ENCODE measurements at places on chromosomes 7 and 10. TPM values are rescaled to one million over a fixed set of nuclear protein-coding genes. Genes with fewer than 3 reads are reported as not detected.

The NPSR1 gene
- total RNA-seq: not detected

The MDFIC gene
- total RNA-seq: 19.1 TPM

The GIMAP7 gene
- not detected for total RNA-seq

The CPA2 gene
- total RNA-seq: 0.17 TPM

The ACBD7 gene
- 5.8 TPM for total RNA-seq

The CCDC3 gene
- total RNA-seq: 2.0 TPM

The GATA3 gene
- 2.3 TPM for total RNA-seq

The CCDC172 gene
- total RNA-seq: not detected

The ENKUR gene
- total RNA-seq: not detected

The ANKRD16 gene
- 1.6 TPM for total RNA-seq

The ACADSB gene
- total RNA-seq: 2.3 TPM

DNA sequence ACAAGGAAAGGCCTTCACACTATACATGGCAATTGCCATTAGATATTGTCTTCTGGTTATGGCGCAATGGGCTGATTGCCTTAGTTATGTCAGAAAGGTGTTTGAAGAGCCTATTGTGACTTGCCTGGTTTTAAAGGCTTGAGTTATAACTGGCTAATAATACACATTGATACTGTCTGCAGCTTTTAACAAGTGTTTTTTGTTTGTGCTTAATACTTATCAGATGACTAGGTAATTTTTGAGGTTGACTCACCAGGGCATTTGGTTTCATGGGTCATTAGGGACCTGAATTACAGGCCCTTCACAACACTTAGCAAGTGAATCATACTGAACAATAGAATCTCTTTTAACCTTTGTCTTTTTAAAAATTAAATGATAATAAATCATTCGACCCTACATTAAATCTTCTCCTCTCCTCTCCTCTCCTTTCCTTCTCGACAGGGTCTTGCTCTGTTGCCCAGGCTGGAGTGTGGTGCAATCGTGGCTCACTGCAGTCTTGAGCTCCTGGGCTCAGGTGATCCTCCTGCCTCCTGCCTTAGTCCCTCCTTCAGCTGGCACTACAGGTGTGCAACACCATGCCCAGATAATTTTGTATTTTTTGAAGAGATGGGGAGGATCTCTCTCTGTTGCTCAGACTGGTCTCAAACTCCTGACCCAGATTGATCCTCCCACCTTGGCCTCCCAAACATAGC is 196.3 kb downstream of the JCAD start:
- DNase-seq: peak; percentile 88

DNA sequence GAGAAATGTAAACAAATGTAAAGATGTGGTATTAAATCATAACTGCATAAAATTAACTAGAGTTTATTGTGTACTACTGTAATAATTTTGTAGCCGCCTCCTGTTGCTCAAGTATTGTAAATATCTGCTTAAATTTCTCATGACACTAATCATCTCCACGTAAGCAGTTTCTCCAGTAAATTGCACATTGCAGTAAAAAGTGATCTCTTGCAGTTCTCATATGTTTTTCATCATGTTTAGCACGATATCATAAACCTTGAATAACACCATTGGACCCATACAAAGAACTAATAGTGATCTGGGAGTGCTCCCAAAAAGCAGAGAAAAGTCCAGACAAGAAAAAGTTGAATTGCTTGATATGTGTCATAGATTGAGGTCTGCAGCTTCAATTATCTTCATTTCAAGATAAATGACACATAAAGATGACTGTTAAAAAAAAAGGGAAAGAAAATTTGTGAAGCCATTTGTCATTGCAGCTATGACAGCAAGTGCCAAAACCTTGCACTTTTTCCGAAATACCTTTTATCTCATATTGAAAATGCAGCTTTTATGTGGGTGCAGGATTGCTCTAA is 15.3 kb downstream of the LIPA start:
- no peak for DNase-seq

DNA sequence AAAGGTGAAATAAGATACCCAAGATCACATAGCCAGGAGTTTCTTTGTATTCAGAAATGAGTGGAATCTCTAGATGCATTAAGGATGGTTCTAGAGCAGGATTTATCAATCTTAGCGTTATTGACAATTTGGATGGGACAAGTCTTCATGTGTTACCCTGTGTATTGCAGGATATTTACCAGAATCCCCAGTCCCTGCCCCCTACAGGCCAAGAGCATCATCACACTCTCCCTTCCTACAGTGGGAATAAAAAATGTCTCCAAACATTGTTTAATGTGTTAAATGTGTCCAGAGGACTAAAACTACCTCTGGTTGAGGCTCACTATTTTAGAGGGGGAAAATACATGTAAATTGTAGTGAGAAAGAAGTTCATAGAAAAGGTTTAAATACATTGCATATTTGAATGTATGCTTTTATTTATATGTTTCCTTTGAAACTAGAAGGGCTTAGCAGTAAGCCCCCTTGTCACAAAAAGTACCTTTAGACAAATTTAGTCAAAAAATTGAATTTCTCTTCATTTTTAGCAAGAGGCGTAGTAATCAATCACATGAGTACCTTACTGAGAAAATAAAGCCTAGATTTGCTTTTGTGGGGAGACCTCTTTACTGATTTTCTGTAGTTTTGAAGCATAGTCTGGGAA is 141.2 kb downstream of the MLLT10 start:
- DNase-seq: peak; percentile 13

GRCh38 chr10:80599424-80599847 is 61.7 kb downstream of the SH2D4B start:
- DNase-seq: peak; percentile 48

DNA sequence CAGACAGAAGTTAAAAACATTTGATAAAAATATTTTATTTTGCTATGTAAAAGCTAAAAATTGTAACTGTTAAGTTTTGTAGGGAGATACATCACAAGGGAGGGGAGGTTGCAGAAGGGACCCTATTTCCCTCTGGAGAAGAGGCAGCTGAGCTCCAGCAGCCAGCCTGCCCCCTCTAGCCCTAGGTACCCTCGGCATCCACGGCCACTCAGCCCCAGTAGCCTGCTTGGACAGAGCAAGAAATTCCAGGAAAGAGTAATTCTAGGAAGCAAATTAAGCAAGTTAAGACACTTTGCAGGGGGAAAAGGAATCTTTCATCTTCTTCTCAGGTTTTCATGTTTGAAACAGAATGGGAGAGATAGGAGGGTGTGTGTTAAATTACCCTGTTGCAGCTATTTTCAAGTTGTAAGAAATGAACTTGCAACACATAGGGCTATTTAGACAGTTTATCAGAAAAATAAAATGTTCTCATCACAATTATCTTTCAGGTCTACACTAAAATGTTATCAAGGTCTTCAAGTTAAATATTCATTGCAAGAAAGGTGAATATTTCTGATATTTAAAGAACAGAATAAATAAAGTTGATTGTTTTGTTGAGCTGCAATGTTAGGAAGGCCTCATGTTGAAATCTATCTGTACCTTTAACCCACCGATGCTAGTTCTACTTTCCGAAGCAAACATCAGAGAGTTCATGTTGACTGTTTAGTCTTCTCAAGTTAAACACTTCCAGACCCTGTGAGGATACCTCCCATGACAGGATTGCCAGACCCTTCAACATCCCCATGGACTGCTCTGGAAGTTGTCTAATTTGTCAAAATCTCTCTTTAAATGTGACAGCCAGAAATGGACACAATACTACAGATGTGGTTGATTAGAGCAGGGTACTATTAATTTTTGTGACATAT is 5.5 kb downstream of the SGCE start:
- no peak for DNase-seq

- DNase-seq: no peak
These were observed 24.8 kb downstream of the ZC3HAV1 start for GRCh38 chr7:139084709-139085108.

DNA sequence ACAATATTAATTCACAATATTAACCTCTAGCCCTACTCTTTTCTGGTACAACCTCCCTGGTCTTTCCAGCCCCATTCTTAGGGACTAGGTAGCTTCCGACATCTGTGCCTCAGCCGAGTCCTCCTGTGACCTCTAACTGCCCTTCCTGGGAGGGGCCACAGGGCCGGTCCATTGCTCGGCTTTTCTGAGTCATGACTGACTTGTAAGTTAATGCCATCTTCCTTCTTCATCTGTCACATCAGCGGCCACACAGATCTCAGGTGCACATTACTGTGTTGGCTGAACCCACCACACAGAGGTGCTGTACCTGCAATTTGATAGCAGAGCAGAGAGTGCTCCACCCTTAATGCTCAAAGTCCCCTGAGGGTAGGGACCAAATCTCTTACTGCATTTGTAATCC is 4.1 kb upstream of the CPA4 start:
- peak; percentile 65 for DNase-seq

GRCh38 chr10:116260599-116260998 is 12.4 kb downstream of the GFRA1 start:
- DNase-seq: peak; percentile 32

DNA sequence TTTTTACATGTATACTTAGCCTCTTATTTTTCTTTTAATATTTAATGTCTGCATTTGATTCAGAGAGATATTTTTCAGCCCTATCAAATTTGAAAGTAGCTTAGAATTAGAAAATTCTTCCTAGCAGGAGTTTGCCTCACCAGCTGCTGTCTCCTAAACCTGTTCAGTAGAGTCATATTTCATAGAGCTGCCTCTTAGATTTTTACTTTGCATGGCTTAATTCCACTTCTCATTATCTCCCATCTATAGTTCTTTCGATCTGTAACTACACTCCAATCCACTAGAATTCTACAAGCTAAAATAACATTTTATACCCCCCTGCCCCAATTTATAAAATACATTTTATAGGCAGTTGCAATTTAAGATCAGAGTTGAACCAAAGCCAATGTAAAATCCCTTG is 227.0 kb downstream of the ANK3 start:
- no peak for DNase-seq

DNA sequence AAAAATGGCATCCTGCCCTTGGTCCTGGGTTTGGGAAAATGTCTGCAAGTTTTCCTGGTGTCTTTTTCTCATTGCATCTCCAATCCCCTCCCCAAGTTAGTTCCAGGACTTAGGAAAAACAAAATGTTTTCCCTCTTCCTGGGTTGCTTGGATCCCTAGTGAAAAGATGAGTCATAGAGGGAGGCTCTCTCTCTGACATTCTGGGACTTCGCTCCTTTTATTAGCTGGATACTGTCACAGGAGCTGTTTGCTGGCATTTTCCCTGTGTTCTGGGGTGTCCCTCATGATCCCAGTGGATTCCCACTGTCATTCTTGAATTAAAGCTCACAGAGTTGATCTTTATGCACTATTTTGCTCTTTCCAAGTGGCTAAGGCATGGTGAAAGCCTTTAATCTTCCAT is 316.4 kb upstream of the MBL2 start:
- no peak for DNase-seq

DNA sequence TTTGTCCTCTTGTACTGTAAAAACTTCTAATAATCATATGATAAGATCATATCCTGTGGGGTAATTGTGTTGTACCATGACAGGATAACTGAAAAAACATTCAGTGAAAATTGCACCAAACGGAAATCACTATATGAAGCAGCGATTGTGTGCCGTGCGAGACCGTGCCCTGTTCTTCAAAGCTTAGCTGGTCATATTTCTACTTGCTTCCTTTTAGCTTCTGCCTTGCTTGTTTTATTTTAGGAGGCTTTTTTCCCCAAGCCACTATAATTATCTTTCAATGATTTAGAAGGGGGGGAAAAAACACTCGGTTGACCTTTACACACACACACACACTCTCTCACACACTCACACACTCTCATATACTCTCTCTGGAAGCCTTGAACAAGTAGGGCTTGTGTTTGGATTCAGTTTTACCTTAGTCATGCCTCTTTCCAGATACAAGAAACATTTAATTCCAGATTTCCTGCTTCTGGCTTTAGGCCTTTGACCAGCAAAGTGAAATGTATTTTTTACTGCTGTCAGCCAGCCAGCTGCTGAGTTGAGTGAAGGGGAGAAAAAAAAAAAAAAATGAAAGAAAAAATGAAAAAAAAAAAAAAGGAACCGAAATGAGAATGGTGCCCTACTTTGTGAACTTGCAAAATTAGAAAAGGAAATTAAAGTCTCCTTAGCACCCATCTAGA is 181.4 kb downstream of the ARID5B start:
- peak; percentile 34 for DNase-seq

- DNase-seq: peak; percentile 75
These were observed 102.0 kb upstream of the STEAP1B start for GRCh38 chr7:22601812-22602565.

- no peak for DNase-seq
These were observed 143.4 kb downstream of the TNS3 start for GRCh38 chr7:47438411-47439029.

- no peak for DNase-seq
These were observed 48.4 kb downstream of the CACNA2D1 start for GRCh38 chr7:82395147-82395546.

DNA sequence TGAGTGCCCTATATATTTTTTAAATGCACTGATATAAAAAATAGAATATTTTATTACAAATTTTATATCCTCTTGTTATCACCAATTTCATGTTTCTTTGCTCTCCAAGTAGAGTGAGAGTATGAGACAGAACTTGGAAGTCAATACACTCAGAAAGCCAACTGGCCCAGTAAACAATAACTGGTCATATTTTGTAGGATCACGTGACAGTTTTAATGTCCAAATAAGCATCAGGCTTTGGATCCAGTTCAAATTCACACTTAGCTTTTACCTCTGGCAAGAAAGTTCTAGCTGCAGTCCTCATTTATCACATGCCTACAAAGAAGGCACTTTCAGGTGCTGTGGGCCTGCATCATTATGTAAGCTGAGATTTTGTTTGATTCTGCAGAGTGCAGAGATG is 21.6 kb upstream of the TPK1 start:
- DNase-seq: no peak

GRCh38 chr10:87534173-87534858 is 29.6 kb downstream of the MINPP1 start:
- DNase-seq: no peak

DNA sequence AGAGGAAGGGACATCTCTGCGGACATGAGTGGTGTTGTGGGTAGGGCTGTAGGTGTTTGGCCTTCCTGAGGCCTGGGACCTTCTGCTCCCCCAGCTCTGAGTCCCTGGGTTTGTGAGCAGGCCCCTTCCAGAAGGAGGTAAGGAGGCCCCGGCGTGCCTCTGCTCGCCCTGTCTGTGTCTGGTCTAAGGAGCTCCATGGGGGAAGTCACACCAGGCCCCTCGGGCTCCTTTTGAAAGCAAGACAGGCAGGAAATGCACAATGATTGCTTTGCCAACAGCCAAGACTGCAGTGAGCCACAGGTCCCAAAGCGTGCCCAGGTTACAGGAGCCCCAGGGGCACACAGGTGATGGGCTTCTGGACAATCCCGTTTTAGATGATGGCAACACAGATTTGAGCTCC is 89.5 kb downstream of the FAM53B start:
- no peak for DNase-seq
